Kidney capillary endothelial cell (primary cell): ENCODE measurements at places on chromosomes 2 and 18.

DNA sequence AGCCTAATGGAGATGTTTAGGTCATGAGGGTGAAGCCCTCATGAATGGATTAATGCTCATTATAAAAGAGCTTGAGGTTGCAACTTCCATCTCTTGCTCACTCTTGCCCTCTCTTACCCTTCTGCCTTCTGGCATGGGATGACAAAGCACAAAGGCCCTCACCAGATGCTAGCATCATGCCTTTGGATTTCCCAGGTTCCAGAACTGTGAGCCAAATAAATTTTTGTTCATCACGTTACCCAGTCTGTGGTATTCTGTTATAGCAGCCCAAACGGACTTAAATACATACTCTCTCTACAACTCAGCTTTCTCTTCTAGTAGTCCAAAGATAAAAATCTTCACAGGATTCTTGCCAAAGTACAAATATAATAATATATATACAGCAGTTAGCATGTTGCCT lies 75.8 kb downstream of the LNPK start:
- DNase-seq, result no peak

DNA sequence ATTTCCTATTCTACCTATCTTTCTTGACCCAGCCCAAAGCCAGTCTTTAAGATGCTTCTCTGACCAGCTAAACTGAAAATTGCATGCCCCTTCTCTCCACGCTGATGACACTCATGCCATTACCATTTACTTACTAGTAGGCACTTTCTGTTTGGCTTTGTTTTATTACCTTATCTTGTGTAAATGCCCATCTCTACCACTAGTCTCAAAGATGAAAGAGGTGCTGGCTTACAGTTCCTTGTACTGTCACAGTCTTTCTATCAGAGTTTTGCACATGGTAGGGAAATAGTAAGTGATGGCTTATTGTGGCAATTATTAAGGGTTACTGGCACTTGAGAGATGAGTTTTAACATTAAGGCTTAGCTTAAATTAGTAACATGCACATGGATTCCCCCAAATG lies 352.1 kb downstream of the RBM43 start:
- no peak for DNase-seq

DNA sequence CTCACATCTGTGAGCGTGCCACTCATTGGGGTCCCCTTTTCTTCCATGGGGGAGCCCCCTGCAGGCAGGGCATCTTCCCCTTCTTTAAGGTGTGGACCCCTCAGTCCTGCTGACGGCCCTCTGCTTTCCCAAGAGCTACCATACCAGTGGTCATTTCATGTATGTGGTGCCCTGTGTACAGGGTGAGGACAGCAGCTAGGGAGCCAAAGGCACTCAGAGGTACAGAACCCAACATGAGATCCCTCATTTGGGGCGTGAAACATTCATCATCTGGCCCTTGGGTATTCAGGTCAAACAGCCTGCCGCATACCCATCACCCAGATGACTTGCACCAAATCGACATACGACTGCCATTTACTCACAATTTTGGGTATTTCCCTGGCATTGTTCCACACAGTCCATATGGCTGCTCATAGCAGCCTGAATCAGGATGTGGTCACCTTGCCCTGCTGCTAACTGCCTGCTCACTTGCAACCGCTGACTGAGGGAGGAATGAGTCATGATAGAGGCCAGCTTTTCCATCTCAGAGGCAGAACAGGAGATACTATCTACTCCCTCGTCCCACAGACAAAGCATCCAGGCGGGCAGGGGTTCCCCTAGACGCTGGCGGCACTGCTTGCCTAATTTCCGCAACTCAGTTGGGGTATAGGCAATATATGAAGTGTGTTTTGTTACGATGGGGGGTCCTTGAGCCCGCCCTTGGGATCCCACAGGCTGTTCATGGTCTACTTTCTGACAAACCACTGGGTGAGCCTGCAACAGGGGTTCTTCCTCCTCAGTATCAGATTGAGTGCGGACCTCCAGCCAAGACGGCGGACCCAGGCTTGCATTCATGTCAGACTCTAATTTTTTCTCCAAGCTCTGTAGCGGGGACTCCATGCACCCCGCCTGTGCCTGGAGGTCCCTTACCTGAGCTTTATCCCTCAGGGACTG lies 228.6 kb downstream of the SATB2 start:
- no peak for DNase-seq

- DNase-seq, result no peak
Observed at GRCh38 chr2:8554296-8554806, 127.5 kb upstream of the ID2 start.

DNA sequence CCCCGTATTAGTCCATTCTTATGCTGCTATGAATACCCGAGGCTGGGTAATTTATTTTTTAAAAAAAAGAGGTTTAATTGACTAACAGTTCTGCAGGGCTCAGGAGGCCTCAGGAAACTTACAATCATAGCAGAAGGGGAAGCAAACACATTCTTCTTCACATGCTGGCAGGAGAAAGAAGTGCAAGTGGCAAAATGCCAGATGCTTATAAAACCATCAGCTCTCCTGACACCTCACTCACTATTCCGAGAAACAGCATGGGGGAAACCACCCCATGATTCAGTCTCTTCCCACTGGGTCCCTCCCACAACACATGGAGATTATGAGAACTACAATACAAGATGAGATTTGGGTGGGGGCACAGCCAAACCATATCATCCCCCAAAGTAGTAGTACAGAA lies 2148.5 kb upstream of the PIK3C3 start:
- DNase-seq, result no peak
